Activated CD4-positive, alpha-beta T cell treated with anti-CD3 and anti-CD28 coated beads, Interleukin-2, amount 50 U/mL, for 4 hours (primary cell): ENCODE measurements at places on chromosomes 1 and 21.

DNA sequence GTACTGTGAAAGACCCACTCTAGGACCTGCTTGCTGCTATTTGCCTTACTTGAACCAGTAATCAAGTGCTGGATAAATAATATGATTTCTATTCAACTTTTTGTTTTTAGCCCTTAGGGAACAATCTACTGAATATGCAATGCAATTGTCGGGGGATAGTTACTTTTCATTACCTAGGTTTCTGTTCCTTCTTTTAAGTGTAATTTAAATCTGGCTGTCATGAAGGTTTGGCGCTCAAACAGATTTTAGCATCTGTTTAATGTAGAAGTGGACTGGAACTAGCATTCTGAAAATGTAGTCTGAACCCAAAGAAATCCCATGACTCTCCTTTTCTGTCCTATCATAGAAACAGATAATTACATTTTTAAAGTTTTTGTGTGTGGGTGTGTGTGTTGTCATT is 4.8 kb downstream of the MGST3 start:
- no peak for DNase-seq

DNA sequence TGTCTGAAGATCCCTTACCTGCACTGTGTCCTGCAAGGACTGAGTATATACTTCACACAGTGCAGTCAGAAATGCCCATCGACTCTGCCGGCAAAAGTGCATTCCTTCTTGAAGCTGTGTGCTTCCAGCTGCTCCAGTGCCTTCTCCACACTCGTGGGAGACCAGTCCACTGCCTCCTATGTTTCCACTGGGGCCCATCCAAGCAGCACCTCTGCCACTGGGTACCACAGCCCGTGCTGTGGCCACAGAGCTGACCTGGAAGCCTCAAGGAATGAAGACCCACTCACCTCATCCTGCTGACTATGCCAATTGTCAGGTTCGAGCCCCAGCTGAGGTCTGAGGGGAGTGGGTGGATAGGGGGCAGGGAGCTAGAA is 108.1 kb downstream of the GDAP2 start:
- DNase-seq: no peak

- no peak for DNase-seq
These were observed 6.5 kb upstream of the ZZZ3 start for GRCh38 chr1:77688939-77689338.

DNA sequence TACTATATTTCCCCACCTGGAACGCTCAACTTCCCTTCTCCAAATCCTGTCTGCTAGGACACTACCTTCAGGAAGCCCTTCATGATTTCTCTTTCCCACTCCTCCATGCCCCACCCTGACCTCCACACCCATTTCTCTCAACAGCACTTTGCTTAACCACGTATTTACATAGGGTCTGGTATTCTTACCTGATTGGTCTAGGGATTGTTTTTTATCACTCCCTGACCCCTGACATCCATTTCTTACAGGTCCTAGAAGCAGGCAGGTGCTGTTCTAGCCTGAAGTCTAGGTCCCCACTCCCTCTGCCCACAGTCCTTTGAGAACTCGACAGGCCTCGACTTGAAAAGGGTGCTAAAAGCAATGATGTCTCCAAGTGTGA is 47.5 kb downstream of the DMAP1 start:
- no peak for DNase-seq

DNA sequence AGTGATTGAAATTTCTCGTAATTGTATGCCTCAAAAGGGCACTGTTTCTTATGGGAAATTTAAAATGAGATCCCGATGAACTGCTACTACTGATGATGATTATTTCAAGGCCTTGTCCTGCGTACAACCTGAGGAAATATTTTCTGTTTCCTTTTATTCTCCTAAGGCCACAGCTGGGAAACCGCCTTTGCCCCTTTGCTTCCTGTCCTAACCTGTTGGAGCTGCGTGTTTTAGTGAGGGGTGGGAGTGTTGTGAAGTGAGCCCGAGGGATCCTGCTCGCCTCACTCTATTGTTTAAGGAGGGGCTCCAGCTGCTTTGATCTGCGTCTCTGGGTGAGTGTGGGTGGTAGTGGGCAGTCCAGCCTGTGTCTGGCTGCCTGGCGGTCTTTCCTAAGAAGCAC is 14.4 kb downstream of the LAMC2 start:
- DNase-seq: no peak

- no peak for DNase-seq
These were observed 232.5 kb upstream of the JUN start for GRCh38 chr1:59016390-59016789.

DNA sequence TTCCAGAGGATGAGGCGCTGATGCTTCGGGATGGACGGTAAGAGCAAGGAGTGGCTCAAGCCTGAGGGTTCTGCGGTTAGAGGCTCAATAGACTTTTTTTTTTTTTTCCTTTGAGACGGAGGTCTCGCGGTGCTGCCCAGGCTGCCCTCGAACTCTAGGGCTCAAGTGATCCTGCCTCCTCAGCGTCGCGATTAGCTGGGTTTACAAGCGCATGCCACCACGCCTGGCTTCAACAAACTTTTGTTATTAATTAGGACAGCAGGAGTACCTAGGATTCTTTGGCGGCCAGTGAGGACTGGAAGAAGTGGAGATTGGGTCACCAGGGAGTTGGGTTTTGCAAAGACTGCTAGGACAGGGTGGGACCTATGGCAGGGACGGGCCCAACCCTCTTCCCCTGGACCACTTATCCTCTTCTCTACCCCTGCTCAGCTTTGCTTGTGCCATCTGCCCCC is 587 bp downstream of the SCNM1 start:
- DNase-seq: no peak

- no peak for DNase-seq
These were observed 32.5 kb downstream of the VN1R5 start for GRCh38 chr1:247288341-247288740.
